ENCODE measurements at places on chromosomes 3 and 15.

DNA sequence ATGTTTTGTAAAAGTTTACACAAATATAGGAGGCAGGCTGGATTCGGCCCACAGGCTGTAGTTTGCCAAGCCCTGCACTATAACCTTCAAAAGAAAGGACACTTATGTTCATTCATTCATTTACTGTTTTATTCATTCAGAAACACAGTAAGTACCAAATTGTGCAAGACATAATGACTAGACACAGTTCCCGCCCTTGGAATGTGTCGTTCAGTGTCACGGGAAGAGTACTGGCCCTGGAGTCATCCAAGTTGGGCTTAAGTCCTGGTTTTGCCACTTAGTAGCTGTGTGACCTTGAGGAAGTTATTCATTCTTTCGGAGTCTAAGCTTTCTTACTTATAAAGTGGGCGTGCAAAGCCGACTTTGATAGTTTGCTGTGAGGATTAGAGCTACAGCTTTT is 22.0 kb downstream of the COLQ start:
- no peak for DNase-seq

- no peak for DNase-seq
Measured at GRCh38 chr3:129690406-129690805, 83.9 kb upstream of the PLXND1 start.

DNA sequence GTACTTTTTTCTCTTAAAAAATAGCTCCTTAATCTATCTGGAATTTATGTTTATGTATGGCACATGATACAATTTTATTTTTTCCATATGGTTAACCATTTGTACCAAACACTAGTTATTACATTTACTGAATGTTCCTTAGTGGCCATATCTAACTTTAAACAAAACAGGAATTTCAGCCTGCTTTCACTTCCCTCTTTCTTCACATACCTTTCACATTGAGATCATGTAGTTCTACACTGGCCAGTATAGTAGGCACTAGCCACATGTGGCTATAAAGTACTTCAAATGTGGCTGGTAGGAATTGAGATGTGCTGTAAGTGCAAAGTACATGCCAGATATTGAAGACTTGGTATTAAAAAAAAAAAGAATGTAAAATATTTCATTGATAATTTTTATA is 4.7 kb upstream of the RYK start:
- no peak for DNase-seq

GRCh38 chr15:91413142-91413541 is 313.1 kb downstream of the SV2B start:
- DNase-seq: no peak

- no peak for DNase-seq
Measured at GRCh38 chr3:86634361-86634760, 356.6 kb downstream of the VGLL3 start.

DNA sequence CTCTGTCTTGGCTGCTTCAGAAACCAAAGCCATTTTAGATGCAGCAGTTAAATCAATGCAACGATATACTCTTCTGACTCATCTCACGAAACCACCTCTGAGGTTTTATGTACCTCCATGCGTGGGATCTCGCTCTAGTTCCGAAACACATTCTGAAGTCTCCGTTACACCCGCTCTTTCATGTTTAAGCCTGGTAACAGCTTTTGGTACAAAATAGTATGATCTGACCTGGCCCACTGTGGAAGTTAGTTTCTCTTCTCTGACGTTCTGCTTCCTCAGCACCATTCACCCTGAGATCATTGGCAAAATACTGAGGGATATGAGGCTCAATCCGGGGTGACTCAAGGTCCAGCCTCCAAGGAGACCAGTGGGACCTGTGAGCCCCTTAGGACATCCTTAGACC is 121.9 kb downstream of the TMEM266 start:
- no peak for DNase-seq

Measured in stimulated activated CD8-positive, alpha-beta memory T cell treated with anti-CD3 and anti-CD28 coated beads, Interleukin-15, amount 100 ng/mL, for 4 hours (primary cell).